ENCODE measurements at places on chromosomes 4 and X.

DNA sequence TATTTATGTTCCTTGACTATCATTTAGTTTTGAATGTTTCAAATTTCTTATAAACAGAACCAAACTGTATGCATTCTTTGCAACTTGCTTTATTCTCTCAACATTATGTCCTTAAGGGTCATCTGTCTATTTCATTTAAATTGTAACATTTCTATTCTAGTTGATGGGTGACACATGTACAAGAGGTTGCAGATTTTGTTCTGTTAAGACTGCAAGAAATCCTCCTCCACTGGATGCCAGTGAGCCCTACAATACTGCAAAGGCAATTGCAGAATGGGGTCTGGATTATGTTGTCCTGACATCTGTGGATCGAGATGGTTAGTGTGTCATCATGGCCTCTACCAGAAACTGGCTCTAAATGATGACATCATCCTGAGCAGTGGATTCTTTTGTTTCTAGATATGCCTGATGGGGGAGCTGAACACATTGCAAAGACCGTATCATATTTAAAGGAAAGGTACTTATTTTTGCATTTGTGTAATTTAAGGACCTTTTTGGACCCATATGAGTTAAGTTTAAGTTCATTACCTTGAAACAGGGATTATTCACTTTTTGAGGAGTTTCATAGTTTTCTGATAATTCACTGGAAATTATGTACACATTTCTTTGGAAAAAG is 6.1 kb downstream of the LIAS start:
- DNase-seq: peak; percentile 85

DNA sequence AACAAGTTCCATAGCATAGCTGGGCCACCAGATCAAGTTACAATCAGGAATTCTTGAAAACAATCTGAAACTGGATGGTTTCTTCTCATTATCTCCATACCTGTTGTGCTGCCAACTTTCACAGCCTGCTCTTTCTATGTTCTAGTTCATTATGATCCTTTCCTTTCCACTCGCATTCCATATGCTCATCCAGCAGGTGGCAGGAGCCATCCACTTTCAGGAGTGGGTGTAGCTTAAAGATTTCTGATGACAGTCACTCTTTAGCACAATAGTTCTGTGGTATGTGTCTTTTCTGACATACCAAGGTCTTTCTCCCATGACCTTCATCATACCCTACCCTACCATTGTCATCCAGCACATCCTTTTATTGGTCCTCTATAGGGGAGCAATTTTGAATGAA is 46.4 kb downstream of the PAGE2 start:
- peak; percentile 37 for DNase-seq

DNA sequence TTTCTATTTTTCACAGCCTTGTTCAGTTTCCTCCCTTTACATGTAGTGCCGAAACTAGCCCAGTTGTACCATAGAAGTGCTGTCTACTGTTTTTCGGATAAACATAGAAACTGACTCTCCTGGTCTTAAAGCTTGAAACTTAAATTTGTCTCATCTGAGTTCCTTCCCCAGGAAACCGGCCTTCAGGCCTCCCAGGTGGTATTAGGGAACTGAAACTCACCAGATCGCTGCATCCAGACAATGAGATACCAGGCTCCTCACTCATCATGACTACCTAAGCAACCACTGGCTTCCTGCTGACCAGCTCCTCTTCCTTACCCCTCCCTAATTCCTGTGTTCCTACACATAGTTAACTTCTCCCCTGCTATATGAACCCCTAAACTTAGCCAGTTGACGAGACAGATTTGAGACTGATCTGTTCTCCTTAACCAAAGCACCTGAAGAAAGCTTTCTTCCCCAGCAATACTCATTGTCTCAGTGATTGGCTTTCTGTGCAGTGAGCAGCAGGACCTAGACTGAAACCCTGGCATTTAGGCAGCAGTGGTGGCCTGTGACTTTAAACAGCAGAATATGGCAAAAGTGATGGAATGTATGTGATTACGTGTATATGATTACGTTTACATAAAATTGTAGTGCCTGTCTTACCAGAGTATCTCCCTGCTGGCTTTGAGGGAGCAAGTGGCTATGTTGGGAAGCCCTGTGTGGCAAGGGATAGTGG is 959.1 kb upstream of the LCORL start:
- DNase-seq: no peak

DNA sequence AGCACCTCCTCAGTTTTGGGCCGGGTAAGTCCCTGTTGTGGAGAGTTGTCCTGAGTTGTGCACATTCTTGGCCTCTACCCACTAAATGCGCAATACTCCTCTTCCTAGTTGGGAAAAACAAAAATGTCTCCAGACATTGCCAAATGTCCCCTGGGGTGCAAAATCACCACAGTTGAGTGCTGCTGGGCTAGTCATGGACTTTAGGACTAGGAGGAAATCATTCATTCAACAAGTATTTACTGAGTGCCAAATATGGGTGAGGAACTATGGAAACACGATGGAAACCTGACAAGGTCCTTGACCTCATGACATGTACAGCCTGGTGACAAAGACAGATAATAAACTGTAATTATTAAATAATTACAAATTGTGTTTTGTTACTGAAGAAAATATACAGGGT is 71.6 kb downstream of the STX18 start:
- no peak for DNase-seq

DNA sequence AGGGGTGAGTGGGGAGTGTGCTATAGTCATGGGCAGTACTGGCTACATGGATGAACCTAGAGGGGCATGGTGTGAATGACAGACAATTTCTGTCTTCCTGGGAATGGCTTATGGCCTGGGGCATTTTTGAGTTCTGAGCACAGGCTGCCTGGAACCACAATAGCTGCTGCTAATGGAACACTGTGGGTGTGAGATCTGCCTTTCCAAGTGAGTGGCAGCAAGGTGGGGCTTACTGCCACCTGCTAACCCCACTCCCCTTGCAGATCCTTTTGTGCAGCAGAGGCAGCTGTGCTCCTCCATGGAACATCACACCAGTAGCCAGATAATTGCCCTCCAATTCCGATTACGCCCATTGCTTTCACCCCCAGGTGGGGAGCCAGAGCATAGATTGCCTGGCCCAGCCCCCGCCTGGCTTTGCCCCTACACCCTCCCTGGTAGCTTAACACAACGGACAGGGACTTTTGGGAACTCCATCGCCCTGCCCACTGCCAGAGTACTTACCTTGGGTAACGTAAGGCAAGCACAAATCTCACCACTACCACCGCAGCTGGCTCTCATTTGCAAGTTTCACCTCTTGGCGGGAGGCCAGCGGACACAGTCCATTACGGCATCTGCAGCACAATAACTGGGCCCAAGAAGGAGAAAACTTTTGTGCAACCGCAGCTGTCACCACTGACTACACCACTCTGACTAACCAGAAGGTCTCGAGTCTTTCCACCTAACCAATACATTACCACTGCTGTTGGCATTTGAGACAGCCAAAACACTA is 421.2 kb upstream of the NWD2 start:
- DNase-seq: no peak

- no peak for DNase-seq
Observed at GRCh38 chr4:93842601-93843252, 14.2 kb downstream of the ATOH1 start.

DNA sequence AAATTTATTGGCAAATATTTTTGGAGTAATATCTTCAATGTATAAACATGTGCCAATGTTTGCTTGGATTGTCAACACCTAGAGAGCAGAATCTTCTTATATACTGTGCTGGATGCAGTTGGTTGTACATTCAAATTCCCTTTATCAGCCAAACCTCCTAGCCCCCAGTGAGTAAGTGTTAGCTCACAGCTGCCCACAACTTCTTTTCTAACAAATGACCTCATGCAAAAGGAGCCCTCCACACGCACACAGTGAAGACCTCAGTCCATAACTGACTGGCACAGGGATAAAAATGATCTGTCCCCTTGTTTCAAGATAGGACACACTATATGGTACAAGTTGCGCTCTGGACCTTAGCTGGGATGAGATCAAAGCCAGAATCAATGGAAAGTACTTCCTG is 458.0 kb upstream of the NWD2 start:
- DNase-seq: no peak

DNA sequence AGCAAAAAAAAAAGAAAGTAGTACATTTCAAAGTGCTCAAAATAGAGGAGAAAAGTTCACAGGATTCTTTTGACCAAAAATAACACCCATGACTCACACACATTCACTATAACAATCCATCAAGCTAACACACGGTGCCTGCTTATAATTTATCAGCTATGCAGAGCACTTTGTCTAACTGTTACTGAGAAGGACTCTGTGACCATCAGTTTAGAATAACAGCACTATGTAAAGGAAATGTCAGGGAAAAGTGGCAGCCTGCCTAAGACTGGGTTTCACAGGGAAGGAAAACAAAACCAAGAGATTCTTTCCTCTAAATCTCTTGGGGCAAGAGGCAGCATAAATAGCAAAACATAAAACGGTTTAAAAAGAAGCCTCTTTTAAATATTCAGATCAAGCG is 54.8 kb downstream of the CCDC149 start:
- no peak for DNase-seq

DNA sequence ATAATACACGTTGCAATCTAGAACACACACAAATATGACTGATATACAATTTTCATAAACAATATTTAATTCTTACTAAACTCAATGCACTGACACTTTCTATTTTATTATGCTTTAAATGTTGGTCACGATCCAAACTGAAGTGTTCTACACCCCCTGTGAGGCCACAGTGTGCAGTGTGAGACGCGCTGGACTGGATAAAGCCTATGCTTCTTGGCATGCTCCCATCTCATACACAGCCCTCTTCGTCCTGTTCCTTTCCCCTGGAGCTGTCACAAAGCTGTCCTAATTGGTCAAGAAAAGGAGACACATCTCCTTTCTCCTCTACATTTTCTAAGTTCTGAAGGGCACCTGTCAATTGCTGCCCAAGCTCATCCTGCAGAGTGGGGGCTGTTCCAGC is 72.0 kb downstream of the SCD5 start:
- DNase-seq: no peak

DNA sequence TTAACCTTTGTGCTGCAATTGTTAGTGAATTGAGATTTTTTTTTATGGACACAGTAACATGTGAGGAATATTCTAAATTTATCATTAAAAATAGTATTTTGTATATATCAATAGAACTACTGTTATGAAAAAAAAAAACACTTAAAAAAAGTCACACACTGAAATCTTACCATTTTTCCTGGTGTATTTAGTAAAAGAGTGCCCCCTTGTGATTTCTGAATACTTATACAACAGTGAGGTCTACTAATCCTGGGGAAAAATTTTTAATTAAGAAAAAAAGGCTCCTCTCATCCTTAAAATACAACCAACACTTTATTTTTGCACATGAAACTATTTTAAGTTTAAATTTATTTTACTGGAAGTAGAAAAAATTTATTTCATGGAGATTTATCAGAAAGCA is 56.4 kb upstream of the SPOCK3 start:
- DNase-seq: peak; percentile 26

DNA sequence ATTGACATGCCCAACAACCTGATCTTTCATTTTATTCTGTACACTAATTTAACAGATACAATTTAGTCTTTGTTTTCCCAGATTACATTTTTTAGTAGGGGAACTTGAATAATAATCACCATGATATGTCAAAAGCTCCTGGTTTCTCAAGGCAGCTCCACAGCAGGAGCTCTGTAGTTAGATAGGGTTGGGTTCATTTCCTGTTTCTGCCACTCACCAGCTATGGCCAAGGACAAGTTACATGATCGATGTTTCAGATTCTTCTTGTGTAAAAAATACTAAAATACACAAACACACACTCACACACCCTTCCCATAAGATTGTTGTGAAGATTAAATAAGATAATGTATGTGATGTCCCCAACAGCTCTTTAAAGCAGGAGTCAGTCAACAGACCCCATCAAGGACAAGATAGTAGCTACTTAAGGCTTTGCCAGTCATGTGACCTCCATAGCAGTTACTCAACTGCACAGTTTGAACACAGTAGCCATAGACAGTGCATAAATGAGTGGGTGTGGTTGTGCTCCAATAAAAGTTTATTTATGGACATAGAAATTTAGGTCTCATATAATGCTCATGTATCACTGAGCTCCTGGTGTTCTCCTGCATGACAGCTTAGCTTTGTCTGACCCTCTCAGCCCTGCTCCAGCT is 18.4 kb downstream of the GUCY1A1 start:
- DNase-seq: no peak

DNA sequence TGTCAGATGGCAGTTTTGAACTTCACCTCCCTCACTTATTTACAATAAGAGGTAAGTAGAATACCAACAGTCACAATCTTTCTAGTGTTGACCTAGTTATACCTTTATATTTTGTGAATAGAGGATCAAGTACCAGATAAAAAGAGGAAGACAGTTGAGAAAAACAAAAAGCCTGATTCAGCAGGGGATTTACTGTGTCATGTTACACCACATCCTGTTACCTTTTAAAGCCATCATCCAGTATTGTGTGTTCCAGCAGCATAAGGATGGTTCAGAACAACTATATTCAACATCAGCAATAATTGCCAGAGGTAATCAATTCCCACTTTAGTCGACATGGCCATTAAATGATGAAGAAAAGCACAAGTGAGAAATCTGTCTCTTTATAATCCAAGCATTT is 21.3 kb upstream of the CXCL6 start:
- DNase-seq: peak; percentile 26

DNA sequence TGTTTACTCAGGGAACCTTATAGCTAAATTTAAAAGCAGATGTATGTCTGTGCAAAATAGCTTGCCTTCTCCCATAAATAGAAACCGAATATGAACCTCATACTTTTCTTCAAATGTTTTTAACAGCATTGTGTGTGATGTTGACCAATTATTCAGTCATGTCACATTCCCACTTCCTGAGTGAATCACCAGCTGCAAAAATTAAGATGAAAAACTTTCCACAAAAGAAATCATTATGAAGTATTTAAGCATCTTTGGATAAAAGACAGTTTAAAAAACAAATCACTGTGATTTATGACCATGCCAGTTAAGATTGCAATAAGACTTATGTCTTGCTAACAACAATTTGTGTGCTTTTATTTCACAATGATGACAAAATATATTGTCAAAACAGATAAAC is 220.1 kb downstream of the PDGFC start:
- DNase-seq: no peak

- DNase-seq: no peak
Observed at GRCh38 chr4:4424499-4425115, 37.7 kb downstream of the NSG1 start.

DNA sequence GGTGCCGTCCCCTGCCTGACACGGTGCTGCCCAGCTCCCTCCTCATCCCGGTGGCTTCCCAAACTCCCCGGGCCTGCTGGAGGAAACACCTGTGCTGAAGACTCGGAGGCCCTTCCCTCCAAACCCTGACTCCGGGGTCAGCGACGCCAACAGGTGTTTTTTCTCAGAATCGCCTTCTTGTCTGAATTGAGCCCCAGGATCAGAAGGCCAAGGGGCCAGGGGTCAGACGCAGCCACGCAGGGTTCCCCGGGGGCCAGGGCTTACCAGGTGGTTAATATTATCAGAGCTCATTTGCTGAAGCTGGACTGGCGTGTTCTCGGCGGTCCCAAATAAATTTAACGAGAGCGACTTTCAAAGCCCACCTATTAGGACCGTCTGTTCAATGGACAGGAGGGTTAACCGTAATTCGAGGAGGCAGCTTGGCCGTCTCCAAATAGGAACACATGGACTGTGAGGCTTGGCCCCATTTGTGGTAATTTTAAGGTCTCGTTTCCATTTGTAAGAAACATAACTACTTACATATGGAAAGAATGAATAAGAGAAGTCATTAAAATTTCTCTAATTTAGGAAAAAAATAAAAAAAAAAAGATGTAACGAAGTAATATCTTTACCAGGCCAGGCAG is 239.3 kb downstream of the CRLF2 start:
- DNase-seq: no peak
